ENCODE measurements at places on chromosomes 1 and 21.

DNA sequence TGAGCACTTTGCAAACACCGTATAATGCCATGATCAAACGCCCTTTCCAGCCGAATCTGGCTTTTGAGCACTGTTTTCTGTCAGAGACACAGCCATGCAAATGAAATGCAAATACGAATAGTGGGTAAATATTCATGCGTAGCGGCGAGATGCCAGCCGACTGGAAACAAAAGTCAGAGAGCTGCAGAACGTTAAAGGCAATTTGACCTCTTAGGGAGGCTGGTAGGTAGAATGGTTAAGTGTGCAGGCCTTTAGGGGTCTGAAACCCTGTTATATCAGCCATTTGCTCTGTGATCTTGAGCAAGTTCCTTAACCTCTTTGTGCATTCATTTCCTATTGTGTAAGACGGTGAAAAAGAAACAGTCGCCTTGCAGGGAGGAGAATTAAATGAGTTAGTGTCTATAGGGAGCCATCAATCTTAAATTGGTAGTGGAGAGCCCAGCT is 6.5 kb upstream of the SDHB start:
- no peak for DNase-seq

- no peak for DNase-seq
Observed at GRCh38 chr1:219686171-219686570, 73.3 kb upstream of the ZC3H11B start.

- DNase-seq = no peak
Observed at GRCh38 chr21:46003575-46004007, 22.0 kb downstream of the COL6A1 start.

DNA sequence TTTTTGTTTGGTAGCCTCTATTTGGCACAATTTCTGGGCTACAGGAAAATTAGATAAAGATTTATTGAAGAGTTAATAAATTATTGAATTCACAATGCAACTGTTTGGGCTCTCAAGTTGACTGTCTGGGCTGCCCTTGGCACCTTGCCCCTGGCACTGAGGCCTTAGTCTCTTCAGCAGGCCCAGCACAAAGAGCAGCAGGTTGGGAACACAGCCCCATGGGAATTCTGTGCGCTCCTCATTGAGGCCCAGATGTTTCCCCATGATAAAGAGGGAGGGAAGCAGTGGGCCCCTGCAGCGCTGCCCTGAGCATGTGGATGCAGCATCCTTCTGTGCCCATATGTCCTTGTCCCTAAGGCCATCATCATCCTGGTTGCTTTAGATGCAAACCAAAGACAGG is 2.9 kb downstream of the CRNN start:
- DNase-seq = no peak

GRCh38 chr1:203999618-204000017 is 73.3 kb upstream of the SOX13 start:
- no peak for DNase-seq

GRCh38 chr1:47104816-47105215 is 32.4 kb upstream of the CYP4A22 start:
- DNase-seq = no peak

- DNase-seq = no peak
Observed at GRCh38 chr1:33711511-33711910, 152.4 kb upstream of the HMGB4 start.

DNA sequence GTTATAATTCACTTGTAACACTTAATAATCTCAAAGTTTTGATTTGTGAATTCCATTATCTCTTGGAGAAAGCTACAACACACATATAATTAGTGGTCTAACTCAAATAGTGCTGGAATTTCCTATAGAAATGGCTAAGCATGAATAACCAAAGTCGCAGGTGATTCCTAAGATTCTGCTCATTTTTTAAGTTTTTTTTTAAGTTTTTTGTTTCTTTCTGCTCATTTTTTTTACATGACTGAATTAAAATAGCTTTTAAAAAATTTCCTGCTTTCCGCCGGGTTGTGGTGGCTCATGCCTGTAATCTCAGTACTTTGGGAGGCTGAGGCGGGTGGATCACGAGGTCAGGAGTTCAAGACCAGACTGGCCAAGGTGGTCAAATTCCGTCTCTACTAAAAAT is 90.4 kb downstream of the APP start:
- no peak for DNase-seq

DNA sequence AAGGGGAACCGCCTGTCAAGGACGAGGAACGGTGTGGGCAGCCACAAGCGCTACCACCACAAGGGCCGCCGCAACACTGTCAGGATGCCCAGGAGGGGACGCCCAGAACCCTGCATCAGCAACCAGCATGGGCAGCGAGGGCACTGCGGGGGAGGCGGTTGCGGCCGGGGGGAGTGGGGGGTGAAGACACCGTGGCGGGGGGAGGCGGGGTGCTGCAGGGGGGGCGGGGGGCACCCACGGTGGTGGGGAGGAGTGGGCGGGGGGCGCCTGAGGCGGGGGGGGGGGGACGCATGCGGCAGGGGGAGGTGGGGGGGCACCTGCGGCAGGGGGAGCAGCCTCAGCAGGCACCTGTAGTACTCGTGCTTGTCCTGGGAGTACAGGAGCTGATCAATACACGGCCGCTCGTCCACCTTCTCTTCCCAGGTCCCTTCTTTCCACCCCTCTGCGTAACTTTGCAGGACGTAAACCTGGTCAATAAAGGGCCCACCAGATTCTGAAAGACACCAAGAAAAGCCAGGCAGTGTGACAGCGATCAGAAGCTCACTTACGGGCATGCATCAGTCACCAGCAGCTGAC is 4.6 kb downstream of the POFUT2 start:
- no peak for DNase-seq
